ENCODE measurements at places on chromosomes 7 and 10.

- DNase-seq: no peak
Measured at GRCh38 chr10:99522470-99523250, 10.1 kb upstream of the NKX2-3 start.

- no peak for DNase-seq
Measured at GRCh38 chr7:159197066-159197975, 52.7 kb upstream of the VIPR2 start.

DNA sequence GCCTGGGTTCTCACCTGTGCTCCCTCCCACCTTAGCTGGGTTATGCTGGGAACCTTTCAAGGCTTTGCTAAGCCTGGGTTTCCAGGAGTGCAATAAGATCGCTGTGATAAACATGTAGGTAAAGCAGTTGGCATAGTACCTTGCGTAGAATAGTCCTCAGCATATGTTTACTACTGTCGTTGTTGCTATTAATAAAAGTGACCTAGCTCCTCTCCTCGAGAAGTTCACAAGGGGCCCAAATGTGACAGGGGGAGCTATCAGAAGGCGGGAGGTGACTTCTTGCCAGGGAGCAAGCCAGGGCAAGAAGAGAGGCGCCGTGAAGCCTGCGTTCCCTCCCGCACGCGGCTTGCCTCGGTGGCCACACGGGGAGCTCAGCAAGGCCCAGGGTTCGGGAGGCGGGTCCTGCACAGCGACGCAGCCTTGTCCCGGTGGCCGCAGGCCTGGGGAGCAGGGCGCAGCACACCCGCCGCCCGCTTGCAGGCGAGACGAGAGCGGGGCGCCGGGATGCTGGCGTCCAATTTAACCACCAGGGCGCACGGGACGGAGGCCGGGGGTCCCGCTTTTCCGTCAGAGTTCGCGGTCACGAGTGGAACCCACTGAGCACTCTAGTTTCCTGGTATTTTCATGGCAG is 106.2 kb downstream of the SNX10 start:
- DNase-seq: no peak

- DNase-seq: no peak
Measured at GRCh38 chr7:7157177-7157886, 25.0 kb upstream of the C1GALT1 start.

GRCh38 chr7:27703181-27703580 is 36.8 kb upstream of the TAX1BP1 start:
- no peak for DNase-seq
